ENCODE measurements at places on chromosomes 7 and 10.
A peak's percentile ranks its signal among the peaks of the same experiment; 100 is the strongest.

DNA sequence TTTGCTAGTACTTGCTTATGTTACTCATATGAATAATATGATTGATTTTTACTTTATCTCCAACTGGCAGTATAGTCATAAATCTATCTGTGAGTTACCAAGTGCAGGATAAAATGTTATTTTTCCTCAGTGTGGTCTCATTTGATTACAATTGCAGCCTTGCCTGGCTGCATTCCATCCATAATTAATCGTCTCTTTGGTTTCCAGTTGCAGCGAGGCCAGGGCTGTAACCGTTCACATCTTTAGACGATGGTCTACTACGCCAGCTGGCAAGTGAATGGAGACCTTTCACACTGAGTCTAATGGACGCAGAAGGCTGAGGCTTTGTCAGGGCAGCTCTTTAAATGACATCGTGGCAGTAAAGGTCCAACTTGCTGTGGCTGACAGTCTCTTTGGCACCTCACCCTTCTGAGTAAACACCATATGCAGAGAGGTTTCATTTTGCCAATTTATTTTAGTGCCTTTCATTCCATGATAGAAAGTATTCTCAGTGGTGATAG is 84.0 kb downstream of the ARL4A start:
- DNase-seq: peak; percentile 2

DNA sequence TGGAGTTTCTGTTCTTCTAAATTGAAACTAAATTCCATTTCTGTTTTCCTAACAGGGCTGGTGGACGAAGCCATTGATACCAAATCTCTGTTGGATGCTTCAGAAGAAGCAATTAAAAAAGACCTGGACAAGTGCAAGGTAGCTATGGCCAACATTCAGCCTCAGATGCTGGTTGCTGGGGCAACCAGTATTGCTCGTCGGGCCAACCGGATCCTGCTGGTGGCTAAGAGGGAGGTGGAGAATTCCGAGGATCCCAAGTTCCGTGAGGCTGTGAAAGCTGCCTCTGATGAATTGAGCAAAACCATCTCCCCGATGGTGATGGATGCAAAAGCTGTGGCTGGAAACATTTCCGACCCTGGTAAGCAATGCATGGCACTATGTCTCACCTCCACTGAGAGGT is 45.6 kb downstream of the AP3M1 start:
- DNase-seq: no peak

DNA sequence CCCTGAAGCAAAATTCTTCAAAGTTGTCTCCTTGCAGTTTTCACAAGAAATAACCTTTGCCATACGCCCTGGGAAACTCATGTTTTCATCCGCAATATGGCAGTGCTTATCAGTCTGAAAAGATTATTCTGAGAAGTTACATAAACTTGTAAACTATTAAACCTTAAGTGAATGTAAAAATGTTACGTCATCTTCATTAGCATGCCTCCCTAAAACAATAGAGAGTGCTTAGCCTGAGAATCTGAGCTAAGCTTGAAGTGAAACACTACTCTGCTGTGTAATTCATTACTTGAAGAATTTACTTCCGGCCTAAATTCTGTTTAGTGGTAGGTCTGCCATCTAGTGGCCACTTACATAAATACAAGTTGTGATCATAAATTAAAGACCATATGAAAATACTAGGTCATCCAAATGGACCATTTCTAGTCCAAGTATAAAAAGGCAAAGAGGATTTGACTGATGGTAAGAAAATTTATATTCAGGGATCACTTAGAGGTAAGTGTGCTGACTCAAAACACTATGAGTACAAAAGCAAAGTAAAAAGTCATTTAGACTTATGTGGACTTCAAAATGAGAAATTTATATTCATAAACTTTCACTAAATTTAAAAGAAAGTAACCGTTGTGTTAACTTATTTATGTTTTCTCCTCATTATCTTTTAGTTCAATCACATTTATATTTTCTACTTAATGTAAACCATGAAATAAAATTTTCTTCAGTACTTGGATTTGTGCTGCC is 745.1 kb upstream of the LRRTM3 start:
- DNase-seq: no peak

DNA sequence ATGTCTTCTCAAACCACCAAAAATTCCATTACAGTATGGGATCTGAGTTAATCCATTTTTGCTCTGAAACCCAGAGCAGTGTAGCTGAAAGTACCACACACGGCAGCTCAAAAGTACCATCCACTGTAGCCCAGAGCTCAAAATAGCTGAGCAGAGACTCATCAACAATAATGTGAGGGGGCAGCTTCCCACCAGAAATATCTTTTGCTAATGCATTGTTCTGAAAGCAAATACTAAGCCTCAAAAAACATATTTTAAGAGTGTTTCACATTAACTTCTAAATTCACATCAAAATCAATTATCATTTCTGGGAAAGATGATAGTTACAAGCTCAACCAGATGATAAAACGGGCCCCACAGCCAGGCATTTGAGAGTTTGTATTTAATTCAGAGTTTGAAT is 73.7 kb downstream of the ABLIM1 start:
- DNase-seq: no peak

GRCh38 chr7:86947929-86948328 is 111.5 kb downstream of the ELAPOR2 start:
- no peak for DNase-seq

GRCh38 chr7:100580466-100581283 is 5.3 kb downstream of the LRCH4 start:
- no peak for DNase-seq

DNA sequence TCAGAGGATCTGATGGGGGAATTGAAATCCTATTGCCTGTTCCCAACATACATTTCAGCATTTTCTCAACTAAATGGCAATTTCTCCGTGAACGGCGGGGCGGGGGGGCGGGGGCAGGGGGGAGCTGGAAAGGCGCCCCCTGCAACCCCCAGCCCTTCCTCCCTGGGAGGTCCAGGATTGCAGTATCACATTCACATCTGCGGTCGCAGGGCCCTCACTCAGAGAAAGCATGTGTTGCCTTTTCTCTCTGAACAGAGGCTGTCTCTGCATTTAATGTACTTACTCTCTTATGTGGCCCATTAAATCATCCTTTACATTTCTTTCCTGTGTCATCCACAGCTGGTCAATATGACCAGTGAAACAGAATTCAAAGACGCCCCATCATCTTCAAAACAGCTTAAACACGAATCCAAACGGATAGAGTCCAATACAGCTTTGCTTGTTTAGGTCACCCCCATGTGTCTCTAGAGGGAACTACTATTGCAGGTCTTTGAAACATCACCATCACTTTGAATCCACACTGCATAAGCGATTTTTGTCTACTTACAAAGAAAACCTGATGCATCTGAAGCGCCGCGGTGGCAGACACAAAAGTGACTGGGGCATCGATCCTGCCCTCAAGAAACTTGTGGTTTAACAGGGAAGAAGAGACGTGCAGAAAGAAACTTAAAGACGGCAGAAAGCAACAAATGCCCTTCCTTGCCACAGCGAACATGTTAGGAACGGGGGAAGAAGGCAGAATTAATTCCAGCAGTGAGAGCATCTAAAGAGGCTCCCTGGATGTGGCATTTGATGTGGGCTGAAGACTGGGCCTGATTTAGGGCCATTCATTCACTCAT is 17.0 kb upstream of the ECHDC3 start:
- DNase-seq: no peak

DNA sequence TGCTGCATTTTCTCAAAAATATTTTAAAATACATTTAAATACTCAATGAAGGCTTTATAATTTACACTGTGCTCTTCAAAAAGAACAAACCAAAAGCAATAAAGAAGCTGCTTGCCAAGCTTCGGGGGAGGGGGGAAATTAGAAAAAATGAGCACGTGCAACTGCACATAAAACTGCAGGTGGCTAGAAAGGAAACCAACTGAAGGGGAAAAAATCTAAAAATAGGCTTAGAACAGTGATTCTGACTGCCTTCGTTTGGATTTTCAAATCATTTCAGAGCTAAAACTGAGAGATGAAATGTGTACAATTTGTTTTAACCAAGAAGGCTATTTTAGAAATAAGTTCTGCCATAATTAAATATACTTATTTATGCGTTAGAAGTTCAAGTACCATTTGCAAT is 61.4 kb downstream of the ABI1 start:
- no peak for DNase-seq

GRCh38 chr7:45885264-45885882 is 2.9 kb upstream of the IGFBP1 start:
- DNase-seq: no peak

DNA sequence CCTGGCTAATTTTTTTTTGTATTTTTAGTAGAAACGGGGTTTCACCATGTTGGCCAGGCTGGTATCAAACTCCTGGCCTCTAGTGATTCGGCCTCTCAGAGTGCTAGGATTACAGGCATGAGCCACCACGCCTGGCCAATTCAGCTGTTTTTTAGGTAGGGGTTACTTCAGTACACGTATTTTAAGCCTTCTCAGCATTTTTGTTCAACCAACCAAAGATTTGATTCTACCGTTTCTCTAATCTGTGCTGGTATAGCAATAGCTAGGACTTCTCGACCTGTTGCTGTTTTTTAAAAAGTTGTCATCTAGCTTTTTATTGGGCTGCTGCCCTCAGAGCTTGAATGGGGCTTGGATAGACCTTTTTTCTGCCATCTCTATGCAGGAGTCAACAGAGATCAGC is 34.9 kb downstream of the PROSER2 start:
- no peak for DNase-seq

GRCh38 chr7:137882806-137883205 is 36.0 kb upstream of the DGKI start:
- DNase-seq: no peak

DNA sequence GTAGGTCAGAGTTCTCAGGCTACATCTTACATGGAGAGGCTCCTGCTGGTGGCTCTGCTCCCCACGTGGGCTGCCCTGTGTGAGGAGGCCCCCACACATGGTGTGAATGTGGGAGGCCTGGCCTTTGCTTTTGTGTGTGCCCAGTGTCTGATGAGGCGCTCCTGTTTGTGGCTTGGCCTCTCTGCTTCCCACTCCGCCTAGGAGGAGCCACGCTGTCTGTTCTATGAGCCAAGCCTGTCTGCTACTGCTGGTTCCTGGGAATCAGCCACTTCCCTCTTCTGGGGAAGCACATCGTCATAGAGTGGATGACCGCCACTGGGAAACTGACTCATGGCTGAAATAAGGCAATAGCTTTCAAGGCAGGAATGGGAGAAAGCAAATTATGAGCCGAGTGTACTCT is 87.1 kb downstream of the CYP26A1 start:
- no peak for DNase-seq

DNA sequence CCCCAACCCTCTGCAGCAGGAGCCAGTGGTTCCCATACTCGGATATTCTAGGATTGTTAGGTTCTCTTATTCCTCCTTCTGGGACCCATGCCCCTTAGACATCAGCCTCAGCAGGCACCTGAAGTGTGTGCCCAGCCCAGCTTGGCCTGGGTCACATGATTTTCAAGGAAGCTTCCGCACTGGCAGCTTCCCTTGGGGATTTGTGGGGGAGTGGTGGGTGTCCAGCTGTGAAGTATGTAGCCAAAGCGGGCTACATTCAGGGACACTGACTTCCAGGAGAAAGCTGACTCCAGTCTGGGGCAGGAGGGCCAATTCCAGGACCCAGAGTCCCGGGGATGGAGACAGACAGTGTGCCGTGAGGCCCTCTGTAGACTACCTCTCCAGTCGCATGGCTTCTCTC is 1.3 kb downstream of the LDB1 start:
- DNase-seq: no peak

GRCh38 chr10:121183707-121184106 is 332.5 kb downstream of the WDR11 start:
- no peak for DNase-seq

DNA sequence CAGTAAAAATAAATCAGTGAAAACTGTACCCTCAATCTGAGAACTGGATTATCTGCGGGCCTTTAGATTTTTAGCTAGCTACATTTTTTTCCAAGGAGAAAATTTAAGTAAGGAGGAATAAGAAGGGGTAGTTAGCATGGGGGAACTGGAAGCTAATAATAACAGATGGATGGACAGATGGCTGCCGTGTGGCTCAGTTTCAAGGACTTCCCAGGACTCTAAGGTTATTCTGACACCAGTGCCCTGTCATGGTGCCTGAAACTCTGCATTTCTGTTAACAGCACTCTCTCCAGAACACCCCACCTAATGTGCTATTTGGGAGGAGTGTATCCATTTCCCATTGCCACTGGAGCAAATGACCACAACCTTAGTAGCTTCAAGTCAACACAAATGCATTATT is 75.7 kb upstream of the PDE1C start:
- DNase-seq: no peak

DNA sequence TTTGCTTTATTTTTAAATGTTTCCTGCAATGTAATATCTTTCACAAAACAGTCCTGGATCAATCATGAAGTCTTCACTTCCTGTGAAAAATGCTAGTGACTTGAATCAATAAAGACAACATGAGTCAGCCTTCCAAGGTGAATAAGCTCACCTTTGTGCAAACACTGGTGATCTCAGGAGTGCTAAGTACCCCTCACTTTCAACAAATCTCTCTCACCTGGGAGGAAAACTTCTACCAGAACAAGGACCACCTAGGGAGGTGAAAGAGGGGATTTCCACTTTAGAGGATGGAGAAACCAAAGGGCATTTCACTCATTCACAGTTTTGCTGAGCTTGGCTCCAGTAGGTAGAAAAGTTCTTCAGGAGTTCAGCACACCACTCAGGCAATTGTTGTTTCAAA is 64.8 kb downstream of the CALD1 start:
- DNase-seq: no peak

GRCh38 chr7:158500651-158501052 is 87.0 kb downstream of the PTPRN2 start:
- no peak for DNase-seq

DNA sequence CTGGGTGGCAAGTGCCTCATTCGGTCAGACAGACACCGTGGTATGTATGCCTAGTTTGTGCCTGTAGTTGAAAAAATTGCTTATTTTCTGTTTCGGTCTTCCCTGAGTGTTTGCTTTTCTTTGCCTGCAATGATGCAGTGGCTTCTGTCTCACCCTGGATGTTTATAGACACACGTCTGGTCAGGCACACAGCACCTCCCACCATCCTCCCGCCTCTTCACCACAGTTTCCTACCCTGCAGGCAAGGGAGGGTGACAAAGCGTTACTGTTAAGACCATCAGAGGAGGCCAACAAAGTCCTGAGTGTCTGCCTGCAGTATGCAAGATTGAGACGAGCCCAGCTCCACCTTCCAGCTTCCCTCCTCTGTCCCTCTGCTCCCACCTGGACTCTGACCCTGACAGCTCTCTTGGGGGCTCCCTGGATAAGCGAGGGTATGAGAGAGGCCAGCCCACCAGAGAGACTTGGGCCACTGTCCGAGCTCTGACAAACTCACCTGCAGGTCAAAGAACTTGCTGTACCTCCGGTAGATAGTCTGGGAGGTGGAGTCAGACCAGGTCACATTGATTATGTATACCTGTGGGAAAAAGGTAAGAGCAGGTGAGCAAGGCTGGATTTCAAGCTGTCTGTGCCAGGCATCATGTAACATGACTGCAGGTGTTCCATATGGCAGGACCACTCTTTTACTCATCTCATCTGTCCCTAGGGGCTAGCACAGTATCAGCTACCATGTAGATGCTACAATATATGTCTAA is 54.4 kb downstream of the SH3PXD2A start:
- no peak for DNase-seq

Measured in nucleus accumbens (tissue), 56 donors.